ENCODE measurements at places on chromosomes 13 and 19. TPM values are rescaled to one million over a fixed set of nuclear protein-coding genes. Genes with fewer than 3 reads are reported as not detected.

Gene GPR12
- not detected for total RNA-seq

- DNase-seq: no peak
Measured at GRCh38 chr13:23817136-23817535, 72.1 kb downstream of the MIPEP start.

DNA sequence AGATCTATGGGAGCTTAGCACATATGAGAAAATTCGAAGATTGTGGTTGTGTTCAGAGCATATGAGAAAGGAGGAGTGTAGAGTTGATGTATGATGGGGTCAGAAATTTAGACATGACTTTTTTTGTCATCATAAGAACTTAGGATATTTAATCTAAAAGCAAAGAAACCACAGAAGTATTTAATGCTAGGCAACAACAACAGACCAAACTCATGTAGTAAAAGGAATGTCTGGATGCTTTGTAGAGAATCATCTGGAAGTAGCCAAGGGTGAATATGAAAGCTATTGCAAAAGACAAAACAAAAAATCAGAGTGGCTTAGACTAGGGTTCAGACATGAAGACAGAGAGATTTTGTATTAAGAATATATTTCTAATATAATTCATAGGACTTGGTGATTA is 190.3 kb downstream of the SLITRK1 start:
- no peak for DNase-seq

- DNase-seq: peak; percentile 90
Measured at GRCh38 chr19:1566392-1567115, 1.6 kb downstream of the MEX3D start.
